ENCODE measurements at places on chromosomes 16 and 17.
A peak's percentile ranks its signal among the peaks of the same experiment; 100 is the strongest.

DNA sequence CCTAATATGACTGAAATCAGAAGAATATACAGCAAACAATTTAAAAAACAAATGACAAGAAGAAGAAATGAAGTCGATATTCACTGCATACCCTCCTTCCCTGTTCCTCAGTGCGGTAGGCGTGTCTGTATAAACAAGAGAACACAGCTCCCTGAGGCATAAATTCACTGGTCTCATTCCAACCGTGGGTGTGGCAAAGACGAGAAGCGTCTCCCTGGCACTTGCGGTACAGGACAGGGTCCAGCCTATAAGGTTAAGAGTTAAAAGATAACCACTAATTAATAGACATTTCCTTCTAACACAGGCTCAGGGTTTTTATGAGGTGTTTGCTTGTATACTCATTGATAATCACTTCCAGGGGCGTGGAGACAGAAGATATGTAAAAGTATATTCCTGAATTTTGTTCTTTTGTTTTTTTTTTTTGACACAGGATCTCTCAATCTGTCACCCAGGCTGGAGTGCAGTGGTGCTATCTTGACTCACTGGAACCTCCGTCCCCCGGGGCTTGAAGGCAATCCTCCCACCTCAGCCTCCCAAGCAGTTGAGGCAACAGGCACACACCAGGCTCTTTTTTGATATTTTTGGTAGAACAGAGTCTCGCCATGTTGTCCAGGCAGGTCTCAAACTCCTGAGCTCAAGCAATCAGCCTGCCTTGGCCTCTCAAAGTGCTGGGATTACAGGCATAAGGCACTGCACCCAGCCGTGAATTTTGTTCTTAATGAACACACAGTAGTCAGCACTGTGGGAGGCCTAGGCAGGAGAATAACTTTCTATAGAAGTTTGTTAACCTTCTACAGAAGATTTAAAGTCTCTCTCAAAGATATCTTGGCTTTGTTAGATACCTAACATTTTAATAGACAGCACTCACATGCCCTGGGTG lies 59.1 kb upstream of the CLEC18B start:
- no peak overlapping the region for H3K4me3 ChIP-seq
- H3K27ac ChIP-seq: no peak overlapping the region
- H3K27me3 ChIP-seq: no peaks in the 10 kb centered on the region
- peaks cover 9% of the 10 kb centered on the region for H3K4me1 ChIP-seq
- no peak for DNase-seq

DNA sequence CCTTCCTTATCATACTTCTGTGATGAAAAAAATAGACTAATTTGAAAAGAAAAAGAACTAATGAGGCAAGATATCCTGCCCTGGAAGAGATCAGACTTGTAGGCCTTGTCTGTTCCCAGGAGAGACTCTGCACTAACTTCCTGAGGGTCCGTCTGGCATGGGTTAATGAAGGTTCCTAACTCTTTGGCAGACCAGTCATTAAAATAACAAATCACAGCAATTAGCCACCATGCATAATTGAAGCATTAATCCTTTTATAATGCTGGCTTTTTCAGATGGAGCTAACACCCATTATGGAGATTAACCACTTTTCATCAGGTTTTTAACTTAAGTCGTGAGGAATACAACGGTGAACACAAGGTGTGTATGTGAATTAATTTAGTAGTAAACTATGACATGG lies 10.4 kb upstream of the KRT10 start:
- no peaks in the 10 kb centered on the region for H3K27me3 ChIP-seq
- no peaks in the 10 kb centered on the region for H3K36me3 ChIP-seq
- no peak for DNase-seq
- H3K4me3 ChIP-seq: no peak overlapping the region
- H3K4me1 ChIP-seq: peaks cover 50% of the 10 kb centered on the region
- peak overlapping the region; percentile 33 for H3K27ac ChIP-seq

- H3K4me1 ChIP-seq: peaks cover 20% of the 10 kb centered on the region
- no peak overlapping the region for H3K27ac ChIP-seq
- no peak overlapping the region for H3K4me3 ChIP-seq
- H3K27me3 ChIP-seq: no peaks in the 10 kb centered on the region
These were observed 2.8 kb upstream of the IL21R start for GRCh38 chr16:27398894-27399853.

- no peaks in the 10 kb centered on the region for H3K36me3 ChIP-seq
- H3K27me3 ChIP-seq: no peaks in the 10 kb centered on the region
- no peak overlapping the region for H3K27ac ChIP-seq
- H3K4me3 ChIP-seq: no peak overlapping the region
These were observed 2.9 kb upstream of the COASY start for GRCh38 chr17:42559075-42559474.

GRCh38 chr17:72381597-72382397 lies 261.0 kb downstream of the SOX9 start:
- H3K27me3 ChIP-seq: no peaks in the 10 kb centered on the region
- no peak for DNase-seq
- no peak overlapping the region for H3K27ac ChIP-seq
- no peaks in the 10 kb centered on the region for H3K4me1 ChIP-seq
- no peaks in the 10 kb centered on the region for H3K36me3 ChIP-seq
- no peak overlapping the region for H3K4me3 ChIP-seq

DNA sequence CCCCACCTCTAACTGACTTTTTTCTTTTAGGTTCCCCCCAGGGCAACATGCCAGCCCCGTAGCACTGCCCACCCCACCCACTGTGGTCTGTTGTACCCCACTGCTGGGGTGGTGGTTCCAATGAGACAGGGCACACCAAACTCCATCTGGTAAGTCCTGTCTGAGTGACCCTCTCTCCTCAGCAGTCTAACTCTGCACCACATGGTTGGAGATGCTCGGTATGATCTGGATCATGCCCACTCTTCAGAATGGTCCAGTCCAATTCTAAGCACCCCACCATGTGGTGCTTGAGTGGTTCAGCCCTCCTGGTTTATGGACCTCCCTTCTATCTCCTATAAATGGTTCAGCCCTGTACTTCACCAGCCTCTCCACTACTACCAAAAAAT lies 5.9 kb downstream of the KDM6B start:
- H3K27me3 ChIP-seq: no peaks in the 10 kb centered on the region
- H3K4me1 ChIP-seq: peaks cover 35% of the 10 kb centered on the region
- no peak for DNase-seq
- no peak overlapping the region for H3K4me3 ChIP-seq
- H3K36me3 ChIP-seq: no peaks in the 10 kb centered on the region
- no peak overlapping the region for H3K27ac ChIP-seq

DNA sequence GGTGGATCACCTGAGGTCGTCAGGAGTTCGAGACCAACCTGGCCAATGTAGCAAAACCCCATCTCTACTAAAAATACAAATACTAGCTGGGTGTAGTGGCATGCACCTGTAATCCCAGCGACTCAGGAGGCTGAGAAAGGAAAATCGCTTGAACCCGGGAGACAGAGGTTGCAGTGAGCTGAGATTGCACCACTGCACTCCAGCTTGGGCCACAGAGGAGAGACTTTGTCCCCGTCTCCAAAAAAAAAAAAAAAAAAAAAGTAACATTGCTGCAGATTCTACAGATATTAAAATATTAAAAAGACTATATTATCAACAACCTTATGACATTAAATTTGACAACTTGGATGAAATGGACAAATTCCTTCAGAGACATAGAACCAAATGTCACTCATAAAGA lies 25.7 kb downstream of the MBTD1 start:
- H3K36me3 ChIP-seq: no peaks in the 10 kb centered on the region
- no peak overlapping the region for H3K4me3 ChIP-seq
- H3K27ac ChIP-seq: no peak overlapping the region
- no peaks in the 10 kb centered on the region for H3K27me3 ChIP-seq
- DNase-seq: no peak

DNA sequence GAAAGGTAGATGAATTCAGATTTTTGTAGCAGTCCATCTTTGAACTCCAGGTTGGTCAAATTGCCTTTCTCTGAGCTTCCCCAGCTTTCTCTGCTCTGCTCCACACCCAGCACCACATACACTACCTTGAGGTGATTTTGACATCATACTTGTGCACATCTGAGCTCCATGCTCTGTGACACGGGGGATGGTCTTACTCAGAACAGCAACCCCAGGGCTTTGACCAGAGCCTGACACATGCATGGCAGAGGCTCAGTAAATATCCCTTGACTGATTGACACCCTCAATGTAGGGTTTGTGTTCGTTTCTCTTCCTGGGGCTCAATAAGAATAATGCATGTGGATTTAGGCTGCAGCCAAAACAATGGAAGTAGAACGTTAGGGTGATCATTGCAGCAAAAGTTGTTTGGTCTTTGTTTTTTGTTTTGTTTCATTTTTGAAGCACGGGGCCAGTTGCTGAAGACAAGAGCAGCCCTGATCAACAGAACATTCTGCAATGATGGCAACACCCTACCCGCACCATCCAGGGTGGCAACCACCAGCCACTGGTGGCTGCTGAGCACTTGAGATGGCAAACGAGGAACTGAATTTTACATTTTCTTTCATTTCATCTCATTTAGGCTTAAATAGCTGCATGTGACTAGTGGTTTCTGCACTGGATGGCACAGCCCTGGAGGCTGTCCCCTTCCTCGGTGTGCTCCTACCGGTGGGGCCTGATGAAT lies 224.8 kb upstream of the TNRC6C start:
- DNase-seq: no peak
- no peaks in the 10 kb centered on the region for H3K27me3 ChIP-seq
- H3K4me1 ChIP-seq: peaks cover 24% of the 10 kb centered on the region
- no peaks in the 10 kb centered on the region for H3K36me3 ChIP-seq
- peak overlapping the region; percentile 48 for H3K4me3 ChIP-seq
- peak overlapping the region; percentile 66 for H3K27ac ChIP-seq

DNA sequence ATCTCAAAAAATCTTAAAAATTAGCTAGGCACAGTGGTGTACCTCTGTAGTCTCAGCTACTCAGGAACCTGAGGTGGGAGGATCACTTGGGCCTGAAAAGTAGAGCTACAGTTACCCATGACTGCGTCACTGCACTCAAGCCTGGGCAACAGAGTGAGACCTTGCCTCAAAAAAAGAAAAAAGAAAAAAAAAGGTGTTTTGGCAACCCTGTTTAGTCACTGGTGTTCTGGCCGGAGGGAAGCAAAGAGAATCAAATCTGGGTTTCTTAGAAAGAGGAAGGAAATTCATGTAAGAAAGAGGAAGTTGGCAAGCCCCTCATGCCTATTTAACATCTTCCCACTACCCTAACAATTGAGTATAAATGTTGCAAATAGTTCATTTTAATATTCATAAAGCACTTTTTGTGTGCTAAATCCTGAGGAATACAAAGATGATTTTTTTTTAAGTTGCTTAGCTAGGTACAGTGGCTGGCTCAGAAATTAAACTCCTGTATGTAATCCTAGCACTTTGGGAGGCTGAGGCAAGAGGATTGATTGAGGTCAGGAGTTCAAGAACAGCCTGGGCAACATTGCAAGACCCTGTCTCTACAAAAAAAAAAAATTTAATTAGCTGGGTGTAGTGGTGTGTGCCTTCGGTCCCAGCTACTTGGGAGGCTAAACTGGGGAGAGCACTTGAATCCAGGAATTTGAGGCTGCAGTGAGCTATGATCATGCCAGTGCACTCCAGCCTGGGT lies 6.5 kb upstream of the USP32 start:
- H3K27ac ChIP-seq: no peak overlapping the region
- DNase-seq: no peak
- no peaks in the 10 kb centered on the region for H3K27me3 ChIP-seq
- H3K4me1 ChIP-seq: no peaks in the 10 kb centered on the region

GRCh38 chr16:69395859-69396186 lies 10.0 kb upstream of the TERF2 start:
- H3K27me3 ChIP-seq: no peaks in the 10 kb centered on the region
- peaks cover 7% of the 10 kb centered on the region for H3K4me1 ChIP-seq
- no peaks in the 10 kb centered on the region for H3K36me3 ChIP-seq

DNA sequence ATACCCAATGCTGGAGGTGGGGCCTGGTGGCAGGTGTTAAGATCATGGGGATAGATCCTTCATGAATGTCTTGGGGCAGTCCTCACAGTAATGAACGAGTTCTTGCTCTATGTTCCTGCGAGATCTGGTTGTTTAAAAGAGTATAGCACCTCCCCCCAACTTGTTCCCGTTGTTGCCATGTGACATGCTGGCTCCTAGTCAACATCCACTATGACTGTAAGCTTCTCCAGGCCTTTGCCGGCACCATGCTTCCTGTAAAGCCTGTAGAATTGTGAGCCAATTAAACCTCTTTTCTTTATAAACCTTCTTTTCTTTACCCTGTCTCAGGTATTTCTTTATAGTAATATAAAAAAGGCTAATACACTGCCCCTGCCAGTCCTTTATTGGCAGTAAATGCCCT lies 33.3 kb downstream of the RANBP10 start:
- H3K4me1 ChIP-seq: peaks cover 26% of the 10 kb centered on the region
- H3K36me3 ChIP-seq: peaks cover 9% of the 10 kb centered on the region
- H3K27me3 ChIP-seq: no peaks in the 10 kb centered on the region
- H3K27ac ChIP-seq: no peak overlapping the region
- peak; percentile 13 for DNase-seq
- no peak overlapping the region for H3K4me3 ChIP-seq

GRCh38 chr16:15054357-15055140 lies 1.3 kb downstream of the NTAN1 start:
- H3K4me3 ChIP-seq: peak overlapping the region; percentile 90
- H3K27me3 ChIP-seq: no peaks in the 10 kb centered on the region
- no peak overlapping the region for H3K27ac ChIP-seq
- H3K4me1 ChIP-seq: peaks cover 14% of the 10 kb centered on the region

- no peak overlapping the region for H3K4me3 ChIP-seq
- DNase-seq: no peak
- no peak overlapping the region for H3K27ac ChIP-seq
- H3K4me1 ChIP-seq: no peaks in the 10 kb centered on the region
These were observed 10.5 kb downstream of the NUDT16L1 start for GRCh38 chr16:4703906-4704305.

DNA sequence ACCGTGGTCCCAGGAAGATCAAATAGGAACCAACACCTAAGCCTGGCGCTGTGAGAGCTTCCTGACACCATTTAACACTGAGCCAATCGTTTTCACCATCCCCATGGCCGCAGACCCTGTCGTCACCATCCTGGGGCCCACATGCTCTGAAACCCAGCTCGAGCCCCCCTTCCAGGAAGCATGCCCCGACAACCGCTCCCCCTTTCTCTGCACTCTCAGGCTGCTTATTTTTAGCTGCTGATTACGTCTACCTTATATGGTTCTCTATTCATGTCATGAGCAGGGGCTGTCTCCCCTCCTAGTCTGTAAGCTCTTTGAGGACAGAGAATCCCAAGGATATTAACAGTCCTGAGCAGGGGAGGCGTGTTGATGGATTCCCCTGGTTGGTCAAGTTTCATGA lies 10.5 kb downstream of the SRL start:
- DNase-seq: no peak
- H3K4me3 ChIP-seq: no peak overlapping the region
- no peak overlapping the region for H3K27ac ChIP-seq
- H3K27me3 ChIP-seq: no peaks in the 10 kb centered on the region
- no peaks in the 10 kb centered on the region for H3K4me1 ChIP-seq
- no peaks in the 10 kb centered on the region for H3K36me3 ChIP-seq

DNA sequence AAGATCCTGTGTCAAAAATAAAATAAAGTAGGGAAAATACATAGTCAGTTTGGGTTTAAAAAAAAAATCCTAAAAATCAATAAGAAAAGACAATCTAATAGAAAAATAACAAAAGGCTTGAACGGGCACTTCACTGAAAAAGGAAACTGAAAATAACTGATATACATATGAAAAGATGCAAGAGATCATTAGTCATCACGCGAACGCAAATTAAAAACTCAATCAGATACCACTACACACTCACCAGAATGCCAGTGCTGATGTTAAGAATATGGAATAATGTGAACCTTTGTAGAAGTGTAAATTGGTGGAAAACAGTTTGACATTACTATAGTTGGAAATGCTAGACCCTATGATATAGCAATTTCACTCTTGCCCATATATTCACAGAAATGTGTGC lies 14.6 kb downstream of the GNGT2 start:
- H3K27ac ChIP-seq: no peak overlapping the region
- H3K4me1 ChIP-seq: no peaks in the 10 kb centered on the region
- no peaks in the 10 kb centered on the region for H3K27me3 ChIP-seq
- H3K4me3 ChIP-seq: no peak overlapping the region

- H3K36me3 ChIP-seq: no peaks in the 10 kb centered on the region
- H3K27ac ChIP-seq: no peak overlapping the region
- no peaks in the 10 kb centered on the region for H3K27me3 ChIP-seq
- no peak for DNase-seq
- peak overlapping the region; percentile 63 for H3K4me3 ChIP-seq
These were observed 803 bp downstream of the APOBR start for GRCh38 chr16:28495098-28495793.
